Dorsolateral prefrontal cortex (tissue), 122 donors: ENCODE measurements at places on chromosomes 5 and 9.

GRCh38 chr5:143206196-143207053 is 197.1 kb downstream of the NR3C1 start:
- DNase-seq, result no peak

DNA sequence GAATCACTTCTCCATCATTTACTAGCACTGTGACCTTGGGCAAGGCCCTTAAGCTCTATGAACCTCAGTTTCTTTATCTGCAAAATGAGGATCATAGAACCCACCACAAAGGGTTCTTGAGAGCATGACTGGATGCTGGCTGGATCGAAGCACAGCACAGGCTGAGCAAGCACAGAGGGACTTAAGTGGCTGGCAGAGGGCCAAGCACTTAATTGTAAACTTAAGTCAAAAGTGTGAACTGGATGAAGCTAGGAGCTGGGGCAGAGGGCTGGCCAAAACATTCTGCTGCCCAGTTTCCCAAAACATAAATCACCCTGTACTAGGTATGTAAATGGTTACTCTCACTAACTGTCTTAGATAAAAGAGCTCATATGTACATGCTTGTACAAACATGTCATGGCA is 112.3 kb upstream of the WWC1 start:
- no peak for DNase-seq

DNA sequence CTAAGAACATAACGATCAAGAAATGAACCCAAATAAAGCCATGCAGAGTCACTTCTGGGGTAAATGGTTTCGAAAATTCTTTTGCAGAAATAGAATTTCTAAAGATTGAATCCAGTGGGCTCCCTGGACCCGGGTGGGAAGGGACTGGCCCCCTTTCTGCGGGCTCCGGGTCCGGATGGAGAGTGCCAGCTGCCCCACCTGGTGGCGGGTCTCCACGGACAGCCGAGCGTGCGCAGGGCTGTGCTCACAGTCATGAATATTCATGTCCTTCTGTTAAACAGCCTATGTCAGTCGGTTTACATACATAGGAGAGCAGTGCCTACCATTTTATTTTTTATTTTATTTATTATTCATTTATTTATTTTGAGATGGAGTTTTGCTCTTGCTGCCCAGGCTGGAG is 4.7 kb upstream of the PPP1R26 start:
- peak; percentile 42 for DNase-seq

DNA sequence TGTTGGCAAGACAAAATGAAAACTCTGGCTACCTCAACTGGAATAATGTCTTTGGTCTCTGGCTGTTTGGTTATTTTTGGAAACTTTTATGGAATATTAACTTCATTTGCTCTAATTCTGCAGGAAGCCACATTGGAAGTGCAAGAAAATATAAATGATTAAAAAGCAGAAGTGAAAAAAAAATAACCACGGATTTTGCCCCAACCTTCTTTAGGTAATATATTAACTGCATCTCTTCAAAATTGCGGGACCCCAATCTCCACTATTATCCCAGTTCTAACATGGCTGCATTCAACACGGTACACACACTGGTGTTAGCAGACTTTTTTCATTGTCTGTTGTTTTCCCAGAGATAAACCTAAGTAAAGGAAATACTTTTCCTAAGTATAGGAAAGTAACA is 23.0 kb downstream of the GLIS3 start:
- no peak for DNase-seq

GRCh38 chr5:155025895-155026294 is 12.3 kb downstream of the KIF4B start:
- DNase-seq, result no peak

- no peak for DNase-seq
Observed at GRCh38 chr5:159456722-159457465, 126.6 kb upstream of the IL12B start.

- DNase-seq, result no peak
Observed at GRCh38 chr5:96256795-96257470, 176.1 kb downstream of the PCSK1 start.

GRCh38 chr9:1005043-1005667 is 28.7 kb downstream of the DMRT3 start:
- DNase-seq, result no peak

DNA sequence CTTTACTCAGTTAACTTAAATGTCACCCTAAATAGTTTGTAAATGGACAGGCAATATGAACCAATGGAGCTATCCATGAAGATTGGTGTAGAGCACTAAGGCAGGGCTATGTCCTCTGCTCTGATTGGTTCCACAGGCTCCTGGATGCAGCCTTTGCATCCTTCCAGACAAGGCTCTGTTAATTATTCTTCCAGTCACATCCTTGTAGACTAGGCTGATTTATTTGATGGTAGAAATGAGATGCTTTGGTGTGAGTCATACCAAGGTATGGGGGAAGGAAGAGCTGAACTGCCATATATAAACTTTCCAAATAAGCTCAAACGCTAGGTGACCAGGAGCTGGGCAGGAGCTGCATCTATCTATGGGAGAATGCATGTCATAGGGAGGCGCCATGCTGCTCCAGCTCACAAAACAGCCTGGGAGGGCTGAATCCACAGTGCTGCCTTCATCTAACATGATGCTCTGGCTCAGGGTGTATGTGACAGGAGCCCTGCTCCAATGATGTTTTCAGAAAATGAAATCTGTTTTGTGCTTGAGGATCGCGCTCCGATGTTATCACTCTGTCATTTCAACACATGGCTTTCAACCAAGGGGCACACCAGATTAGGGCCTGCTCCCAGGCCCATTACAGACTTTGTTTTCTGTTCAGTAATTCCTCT is 818.0 kb upstream of the ZNF608 start:
- no peak for DNase-seq

GRCh38 chr9:134793288-134794188 is 87.1 kb upstream of the FCN2 start:
- DNase-seq, result no peak

- DNase-seq, result no peak
Observed at GRCh38 chr5:160851451-160851850, 560 bp downstream of the ATP10B start.

DNA sequence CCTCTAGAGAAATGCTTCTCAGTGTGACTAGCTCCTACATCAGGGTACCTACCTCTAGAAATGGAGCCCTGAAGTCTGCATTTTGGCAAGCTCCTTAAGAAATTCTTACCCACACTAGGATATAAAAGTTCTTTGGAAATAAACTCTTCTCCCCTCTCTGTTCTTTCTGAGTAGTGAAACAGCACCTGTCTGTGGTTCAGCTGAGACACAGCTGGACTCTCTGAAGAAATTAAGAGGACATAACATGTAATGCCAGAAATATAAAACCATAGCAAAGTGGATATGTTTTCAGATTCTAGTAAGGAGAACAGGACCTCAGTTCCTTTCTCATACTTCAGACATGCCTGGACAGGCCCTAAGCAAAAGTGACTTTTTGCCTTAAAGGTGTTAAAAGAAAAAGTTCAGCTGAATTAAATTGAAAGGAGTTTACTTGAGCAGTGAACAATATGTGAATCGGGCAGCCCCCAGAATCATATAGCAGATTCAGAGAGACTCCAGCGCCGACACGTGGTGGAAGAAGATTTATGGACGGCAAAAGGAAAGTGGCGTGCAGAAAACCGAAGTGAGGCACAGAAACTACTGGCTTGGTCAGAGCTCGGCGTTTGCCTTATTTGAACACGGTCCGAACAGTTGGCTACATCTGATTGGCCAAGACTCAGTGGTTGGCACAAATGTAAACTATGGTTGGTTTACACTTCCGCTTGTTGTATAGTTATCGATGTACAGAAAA is 64.5 kb downstream of the PRKACG start:
- DNase-seq, result no peak

- no peak for DNase-seq
Observed at GRCh38 chr9:120433701-120434100, 146.3 kb downstream of the CDK5RAP2 start.

DNA sequence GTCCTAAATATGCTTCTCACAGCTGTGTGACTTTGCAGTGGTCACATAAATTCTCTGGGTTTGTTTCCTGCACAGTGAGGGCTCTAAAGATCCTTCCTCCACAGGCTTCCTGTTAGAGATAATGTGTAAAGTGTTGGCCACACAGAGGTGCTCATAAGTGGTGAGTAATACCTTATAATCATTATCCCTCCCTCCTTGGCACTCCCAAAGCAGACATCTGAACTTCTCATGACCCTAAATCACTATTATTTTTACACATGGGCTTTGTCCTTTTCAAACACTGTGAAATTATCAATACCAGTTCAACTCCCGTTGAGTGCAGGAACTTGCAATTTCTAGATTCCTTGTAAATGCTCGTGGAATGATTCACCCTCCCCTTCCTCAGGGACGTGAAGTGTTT is 100.2 kb downstream of the BRINP1 start:
- DNase-seq, result no peak

DNA sequence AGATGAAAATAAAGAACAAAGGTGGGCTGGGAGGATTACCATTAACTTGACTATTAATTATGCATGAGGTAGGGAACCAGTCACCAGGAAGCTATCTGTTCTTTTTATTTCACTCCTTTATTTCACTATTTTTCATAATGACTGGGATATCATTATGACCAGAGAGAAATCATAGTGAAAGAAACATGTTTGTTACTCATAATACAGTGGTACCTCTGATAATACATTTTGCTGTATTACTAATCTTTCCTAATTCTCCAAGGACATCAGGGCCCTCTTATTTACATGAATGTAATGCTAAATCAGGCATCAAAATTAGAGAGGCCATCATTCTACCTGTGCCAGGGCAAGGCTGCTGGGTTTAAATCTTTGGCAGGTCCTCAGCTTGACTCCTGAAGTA is 253.7 kb downstream of the NR3C1 start:
- no peak for DNase-seq

DNA sequence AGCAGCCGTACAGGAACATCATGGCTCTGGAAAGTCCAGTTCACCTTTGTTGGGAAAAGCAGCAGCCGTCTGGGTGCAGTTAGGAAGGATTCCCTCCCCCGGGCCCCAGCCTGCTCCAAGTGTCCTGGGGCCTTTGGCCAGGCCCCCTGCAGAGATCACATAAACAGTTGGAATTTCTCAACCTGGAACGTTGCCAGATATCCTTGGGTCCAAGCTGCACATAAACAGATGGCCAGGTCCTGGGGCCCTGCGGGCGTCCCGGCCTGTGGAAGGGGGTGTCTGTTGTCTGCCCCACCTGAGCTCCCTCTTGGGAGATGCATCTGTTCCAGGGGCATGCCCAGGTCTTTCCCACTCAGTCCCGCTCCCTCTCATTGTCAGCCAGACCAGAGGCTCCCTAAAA is 92.7 kb downstream of the COL5A1 start:
- DNase-seq, result no peak

DNA sequence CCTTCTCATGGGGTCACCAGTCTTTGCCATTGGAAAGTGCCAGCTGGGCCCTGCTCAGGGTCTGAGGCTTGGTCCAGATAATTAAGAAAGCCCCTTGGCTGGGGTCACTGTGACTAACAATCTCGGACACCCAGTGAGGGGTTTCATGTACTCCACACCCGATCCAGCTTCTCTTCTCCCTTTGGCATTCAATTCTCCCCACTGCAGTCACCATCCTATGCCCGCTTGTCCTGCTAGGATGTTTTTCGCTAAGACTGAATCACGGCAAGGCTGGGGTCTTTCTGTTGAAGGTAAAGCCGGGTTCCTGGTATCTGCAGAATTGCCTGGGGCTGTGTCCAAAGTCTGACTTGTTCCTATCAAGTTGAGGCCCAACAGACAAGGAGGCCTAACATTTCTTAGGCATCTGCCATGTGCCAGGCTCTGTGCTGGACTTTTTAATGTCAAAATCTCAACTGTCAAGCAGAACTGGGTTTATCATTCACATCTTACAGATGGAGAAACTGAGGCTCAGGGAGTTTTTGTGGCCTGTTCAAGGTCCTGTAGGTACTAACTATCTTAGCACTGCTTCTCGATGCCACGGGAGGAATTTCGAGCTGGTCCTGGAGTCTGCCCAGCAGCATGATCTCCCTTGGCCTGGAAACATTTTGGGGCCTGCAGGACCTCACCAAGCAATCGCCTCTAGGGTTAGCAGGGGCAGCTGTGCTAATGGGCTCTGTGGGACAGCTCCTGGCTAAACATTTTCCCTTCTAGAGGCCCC is 142.0 kb upstream of the ALDH1B1 start:
- DNase-seq, result no peak

- DNase-seq, result no peak
Observed at GRCh38 chr5:133831491-133832224, 136.8 kb downstream of the C5orf15 start.

GRCh38 chr5:139688088-139688702 is 40.0 kb downstream of the CXXC5 start:
- DNase-seq, result no peak

DNA sequence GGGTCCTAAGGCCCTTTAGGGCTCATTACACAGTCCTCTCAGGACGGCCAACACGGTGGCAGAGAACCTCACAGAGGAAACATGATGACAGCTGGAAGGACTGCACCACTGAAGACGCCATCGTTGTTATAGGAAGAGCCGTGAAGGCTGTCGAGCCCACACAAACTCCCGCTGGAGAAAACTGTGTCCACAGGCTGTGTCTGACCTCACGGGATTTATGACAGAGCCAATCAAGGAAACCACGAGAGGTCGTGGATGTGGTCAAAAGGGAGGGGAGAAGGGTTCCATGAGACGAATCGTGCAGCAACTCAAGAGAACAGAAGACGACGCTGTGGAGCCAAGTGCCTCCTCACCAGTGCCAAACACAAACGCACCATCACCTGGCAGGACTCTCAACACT is 12.2 kb downstream of the QSOX2 start:
- DNase-seq, result no peak

GRCh38 chr9:97109194-97109811 is 70.4 kb upstream of the CTSV start:
- DNase-seq, result peak; percentile 72

DNA sequence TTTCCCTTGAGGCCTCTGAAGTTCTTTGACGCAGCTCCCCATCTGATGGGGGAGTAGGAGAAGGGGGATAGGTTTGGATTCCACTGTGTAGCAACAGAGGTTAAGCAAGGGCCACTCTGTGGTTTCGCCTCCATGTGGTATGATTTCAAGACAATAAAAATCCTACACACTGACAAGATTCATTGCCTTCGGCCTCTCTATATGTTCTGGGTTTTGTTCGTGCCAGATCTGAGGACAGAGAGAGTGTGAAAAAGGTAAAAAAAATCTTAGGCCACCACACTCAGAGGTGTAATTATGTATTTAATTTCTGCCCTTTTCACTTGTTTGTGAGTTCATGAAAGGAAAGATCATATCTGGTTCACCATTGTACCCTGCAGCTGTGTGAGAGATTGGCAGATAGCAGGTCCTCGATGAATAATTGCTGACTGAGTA is 715.2 kb upstream of the ZNF608 start:
- DNase-seq, result no peak

- no peak for DNase-seq
Observed at GRCh38 chr5:79229357-79230174, 6.4 kb upstream of the JMY start.

GRCh38 chr9:22030101-22030598 is 21.0 kb upstream of the CDKN2B start:
- DNase-seq, result no peak

DNA sequence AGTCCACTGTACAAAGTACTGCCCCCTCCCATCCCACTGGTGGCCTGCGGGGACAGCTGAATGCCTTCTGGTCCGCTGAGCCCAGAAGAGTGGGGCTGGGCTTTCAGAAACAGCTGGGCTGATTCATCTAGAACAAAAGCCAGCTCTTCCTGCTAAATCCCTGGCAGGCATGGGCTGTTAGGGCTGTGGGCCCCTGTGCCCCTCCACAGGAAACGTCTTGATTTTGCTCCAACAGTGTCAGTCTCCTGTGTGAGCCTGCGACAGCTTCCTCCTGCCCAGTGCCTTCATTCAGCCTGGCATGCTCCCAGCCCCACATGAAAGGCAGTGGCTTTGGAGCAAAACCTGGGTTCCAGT is 6.9 kb upstream of the GSN start:
- peak; percentile 88 for DNase-seq

GRCh38 chr9:88925481-88925880 is 65.8 kb upstream of the S1PR3 start:
- DNase-seq, result no peak
